ENCODE measurements at places on chromosomes 13 and 19. TPM values are rescaled to one million over a fixed set of nuclear protein-coding genes. Genes with fewer than 3 reads are reported as not detected.

The CEACAM21 gene
- 1.6 TPM for total RNA-seq

The OLFM2 gene
- 121 TPM for total RNA-seq

DNA sequence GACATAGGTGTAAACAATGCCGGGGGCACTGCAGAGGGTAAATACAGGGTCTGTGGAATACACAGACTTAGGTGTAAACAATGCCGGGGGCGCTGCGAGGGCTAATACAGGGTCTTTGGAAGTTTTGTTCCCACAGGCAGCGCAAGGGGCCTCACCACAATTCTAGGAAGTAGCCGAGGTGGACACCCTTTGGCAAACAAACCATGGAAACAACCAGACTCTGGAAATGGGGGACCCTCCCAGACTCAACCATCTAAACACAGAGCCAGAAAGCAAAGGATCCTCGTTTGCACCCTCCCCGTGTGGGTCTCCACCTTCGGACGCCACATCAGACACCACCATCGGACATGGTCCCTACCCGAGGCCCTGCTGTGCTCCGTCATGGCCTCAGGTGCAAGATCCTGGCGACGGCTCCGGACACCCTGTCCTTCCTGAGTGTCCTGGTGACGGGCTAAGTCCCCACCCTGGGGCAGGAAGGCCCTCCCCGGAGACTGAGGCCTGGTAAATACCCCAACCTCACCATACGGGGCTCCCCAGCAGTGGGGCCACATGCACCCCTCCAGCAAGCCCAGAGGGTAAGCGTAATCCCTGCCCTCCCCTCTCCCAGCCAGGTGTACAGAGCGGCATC, 16.7 kb upstream of the PLPP2 start:
- no peak for DNase-seq

GRCh38 chr19:42422901-42423461, 4.2 kb downstream of the LIPE start:
- no peak for DNase-seq

The IFNL1 gene
- total RNA-seq: not detected

DNA sequence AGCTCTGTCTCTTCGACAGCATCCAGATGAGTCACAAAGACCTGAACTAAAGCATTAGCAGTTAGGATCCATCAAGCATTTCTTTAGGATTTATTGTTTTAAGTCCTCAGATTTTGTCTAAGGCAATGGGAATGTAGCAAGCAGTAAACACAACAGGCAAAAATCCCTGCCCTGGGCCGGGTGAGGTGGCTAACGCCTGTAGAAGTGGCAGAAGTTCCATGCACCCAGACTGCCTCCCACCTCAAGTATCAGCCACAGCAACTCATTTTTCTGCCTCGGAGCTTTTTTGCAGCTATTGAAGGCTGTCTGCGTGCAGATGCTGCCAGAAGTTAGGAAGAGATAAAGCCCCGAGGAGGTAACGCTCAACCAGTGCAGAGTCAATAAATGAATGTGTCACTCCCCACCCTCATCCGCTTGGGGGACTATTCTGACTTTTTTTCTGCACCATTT, 47.1 kb upstream of the MRI1 start:
- no peak for DNase-seq

DNA sequence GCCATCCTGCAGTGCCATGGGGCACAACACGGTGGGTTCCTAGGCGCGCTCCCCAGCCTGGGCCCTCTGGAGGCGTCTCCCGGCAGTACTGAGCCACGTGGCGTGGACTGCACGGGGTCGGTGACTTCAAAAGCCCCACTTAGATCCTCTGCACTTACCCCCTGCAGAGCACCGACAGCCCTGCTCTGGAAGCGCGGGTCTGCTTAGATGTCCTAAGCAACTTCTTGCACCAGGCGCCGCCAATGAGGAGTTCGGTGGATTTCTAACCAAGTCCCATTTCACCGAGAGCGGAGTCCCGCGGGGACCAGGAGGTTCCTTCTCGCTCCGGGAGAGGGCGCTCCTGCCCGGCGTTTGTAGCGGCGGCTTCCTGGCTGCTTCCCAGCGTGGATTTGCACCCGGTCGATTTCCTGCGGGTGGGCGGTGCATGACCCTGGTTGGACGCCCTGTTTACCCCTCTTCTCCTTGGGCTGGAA, 25.2 kb upstream of the ZNF845 start:
- no peak for DNase-seq

- peak; percentile 42 for DNase-seq
These were observed 40.3 kb downstream of the ANKRD10 start for GRCh38 chr13:110874508-110874960.

The SIGLEC9 gene
- total RNA-seq: 0.78 TPM

GRCh38 chr19:49057636-49058234, at the start of gene CGB7:
CGB7 (minus strand) TSS chr19:49057749; CDS start chr19:49055375, 2,374 bp downstream.
- no peak for DNase-seq

The CGB8 gene
- not detected for total RNA-seq

- no peak for DNase-seq
These were observed 94.7 kb downstream of the CDADC1 start for GRCh38 chr13:49342454-49342853.

The RXFP2 gene
- not detected for total RNA-seq

DNA sequence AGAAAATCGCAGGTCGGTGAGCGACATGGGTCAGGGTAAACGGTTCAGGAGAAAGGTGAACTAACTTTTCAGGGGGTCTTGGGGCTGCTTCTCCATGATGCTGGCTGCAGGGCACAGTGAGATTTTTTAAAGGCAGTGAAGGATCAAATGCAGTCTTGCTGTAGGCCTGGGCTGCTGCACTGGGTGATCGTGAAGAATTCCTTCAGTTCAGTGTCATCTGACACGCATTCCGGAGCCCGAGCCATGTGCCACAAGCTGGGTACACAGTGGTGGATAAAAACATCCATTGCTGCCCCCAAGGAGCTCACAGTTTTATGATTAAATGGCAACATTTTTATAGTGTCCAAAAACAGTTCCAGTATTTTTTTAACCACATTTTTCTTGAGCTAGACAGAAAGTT, 56.3 kb upstream of the GPR12 start:
- no peak for DNase-seq

DNA sequence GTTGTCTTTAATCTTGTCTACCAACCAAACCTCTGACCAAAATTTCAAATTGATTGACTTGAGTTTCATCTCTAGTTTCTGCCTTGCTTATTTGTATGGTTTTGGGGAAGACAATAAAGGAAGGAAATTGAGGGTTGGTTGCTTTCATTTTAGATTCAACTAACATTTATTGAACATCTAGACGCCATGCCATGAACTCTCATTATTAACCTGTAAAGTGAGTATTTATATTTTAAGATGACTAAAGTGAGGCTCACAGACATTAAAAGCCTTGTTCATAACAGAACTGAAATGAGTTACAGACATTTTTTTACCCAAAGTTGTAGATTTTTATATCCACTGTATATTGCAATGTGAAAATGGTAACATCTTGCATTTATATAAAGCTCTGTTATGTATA, 239.3 kb downstream of the LMO7 start:
- no peak for DNase-seq

The KLK4 gene
- total RNA-seq: not detected

- no peak for DNase-seq
These were observed 789.8 kb upstream of the PCDH9 start for GRCh38 chr13:68019901-68020300.

DNA sequence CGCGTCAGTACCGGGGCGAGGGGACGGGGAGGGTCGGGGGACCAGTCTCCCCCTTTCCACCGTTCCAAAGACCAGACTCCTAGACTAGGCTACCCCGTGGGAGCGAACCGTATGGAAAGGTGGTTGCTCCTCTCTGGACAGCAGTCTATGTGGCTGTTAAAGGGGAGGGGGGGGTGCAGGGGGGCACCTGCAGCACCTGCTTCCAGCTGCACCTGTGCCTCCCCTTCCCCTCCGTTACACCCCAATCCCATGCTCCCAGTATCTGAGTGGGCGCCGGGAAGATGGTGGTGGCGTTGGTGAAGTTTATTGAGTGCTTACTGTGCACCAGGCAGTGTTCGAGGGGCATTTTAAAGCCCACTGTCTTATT, 557 bp downstream of the ZNF524 start:
- no peak for DNase-seq

The PEAK3 gene
- not detected for total RNA-seq

DNA sequence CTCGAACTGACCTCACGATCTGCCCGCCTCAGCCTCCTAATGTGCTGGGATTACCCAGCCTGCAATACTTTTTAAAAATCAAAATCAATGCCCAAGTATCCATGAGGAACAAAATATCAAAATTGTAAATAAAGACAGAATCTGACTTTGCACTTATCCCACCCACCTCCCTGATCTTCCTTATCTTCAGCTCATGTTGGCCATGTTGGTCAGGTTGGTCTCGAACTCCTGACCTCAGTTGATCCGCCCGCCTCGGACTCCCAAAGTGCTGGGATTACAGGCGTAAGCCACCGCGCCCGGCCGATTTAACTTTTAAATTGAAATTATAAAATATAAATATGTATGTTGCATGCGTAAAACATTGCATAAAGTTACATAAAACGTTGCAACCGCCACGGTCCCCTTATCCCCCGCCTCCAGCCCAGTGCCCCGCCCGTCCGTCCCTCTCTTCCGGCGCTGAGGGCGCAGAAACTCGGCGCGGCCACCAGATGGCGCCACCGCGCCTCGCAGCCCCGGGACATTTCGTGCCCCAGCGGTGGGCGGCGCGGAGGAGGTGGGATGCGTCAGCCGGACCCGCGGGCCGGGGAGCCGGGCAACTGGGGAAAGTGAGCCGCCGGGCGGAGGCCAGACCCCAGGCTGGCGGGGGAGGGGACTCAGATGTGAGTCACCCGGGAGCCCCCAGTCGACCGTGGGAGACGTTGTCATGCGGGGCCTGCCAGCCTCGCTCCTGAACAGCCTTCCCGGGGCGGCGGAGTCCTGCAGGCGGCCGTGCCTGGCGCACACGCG, 1.5 kb upstream of the GADD45B start:
- peak; percentile 77 for DNase-seq

The C19orf73 gene
- total RNA-seq: 0.47 TPM

- DNase-seq: no peak
These were observed 10.2 kb downstream of the INSL3 start for GRCh38 chr19:17811103-17811502.

Data from occipital lobe (tissue), 3 donors.